Foreskin fibroblast (primary cell): ENCODE measurements at places on chromosomes 12 and 14.

DNA sequence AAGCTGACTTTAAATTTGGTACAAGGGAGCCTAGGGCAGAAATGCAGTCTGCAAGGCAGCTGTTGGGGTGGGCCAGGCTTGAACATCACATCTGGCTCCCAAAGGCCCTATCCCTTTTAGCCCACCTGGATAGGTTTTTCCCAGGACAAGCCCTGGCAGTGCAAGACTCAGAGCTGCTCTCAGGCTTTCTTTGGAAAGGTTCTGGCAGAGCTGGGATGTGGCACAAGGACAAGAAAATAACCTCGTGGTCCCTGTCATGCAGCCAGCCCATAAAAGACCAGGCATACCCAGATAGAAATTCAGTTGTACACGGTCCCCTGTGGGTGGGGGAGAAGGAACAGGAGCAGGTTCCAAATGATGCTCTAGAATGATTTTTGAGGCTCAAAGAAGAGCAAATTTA, 206.9 kb downstream of the TTC7B start:
- no peak for DNase-seq

DNA sequence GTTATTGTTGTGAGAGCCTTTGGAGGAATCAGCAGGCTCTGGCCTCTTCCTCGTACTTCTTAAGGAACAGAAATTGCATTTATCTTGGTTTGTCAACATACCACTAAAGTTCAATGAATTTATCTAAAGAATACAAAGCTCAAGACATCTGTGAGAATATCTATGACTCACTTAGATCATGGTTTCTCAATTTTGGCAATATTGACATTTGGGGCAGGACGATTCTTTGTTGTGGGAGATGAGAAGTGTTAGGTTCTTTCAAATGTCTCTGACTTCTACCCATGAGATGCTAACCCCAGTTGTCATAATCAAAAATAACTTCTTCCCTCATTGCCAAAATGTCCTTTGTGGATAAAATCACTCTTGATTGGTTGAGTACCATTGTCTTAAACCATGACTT, 1190.3 kb downstream of the GALC start:
- no peak for DNase-seq

- no peak for DNase-seq
These were observed 91.3 kb downstream of the DAD1 start for GRCh38 chr14:22497671-22498093.

GRCh38 chr14:61774861-61775260, 12.6 kb downstream of the SNAPC1 start:
- peak; percentile 63 for DNase-seq

GRCh38 chr14:103384450-103385151, 614 bp upstream of the MARK3 start:
- DNase-seq: no peak

DNA sequence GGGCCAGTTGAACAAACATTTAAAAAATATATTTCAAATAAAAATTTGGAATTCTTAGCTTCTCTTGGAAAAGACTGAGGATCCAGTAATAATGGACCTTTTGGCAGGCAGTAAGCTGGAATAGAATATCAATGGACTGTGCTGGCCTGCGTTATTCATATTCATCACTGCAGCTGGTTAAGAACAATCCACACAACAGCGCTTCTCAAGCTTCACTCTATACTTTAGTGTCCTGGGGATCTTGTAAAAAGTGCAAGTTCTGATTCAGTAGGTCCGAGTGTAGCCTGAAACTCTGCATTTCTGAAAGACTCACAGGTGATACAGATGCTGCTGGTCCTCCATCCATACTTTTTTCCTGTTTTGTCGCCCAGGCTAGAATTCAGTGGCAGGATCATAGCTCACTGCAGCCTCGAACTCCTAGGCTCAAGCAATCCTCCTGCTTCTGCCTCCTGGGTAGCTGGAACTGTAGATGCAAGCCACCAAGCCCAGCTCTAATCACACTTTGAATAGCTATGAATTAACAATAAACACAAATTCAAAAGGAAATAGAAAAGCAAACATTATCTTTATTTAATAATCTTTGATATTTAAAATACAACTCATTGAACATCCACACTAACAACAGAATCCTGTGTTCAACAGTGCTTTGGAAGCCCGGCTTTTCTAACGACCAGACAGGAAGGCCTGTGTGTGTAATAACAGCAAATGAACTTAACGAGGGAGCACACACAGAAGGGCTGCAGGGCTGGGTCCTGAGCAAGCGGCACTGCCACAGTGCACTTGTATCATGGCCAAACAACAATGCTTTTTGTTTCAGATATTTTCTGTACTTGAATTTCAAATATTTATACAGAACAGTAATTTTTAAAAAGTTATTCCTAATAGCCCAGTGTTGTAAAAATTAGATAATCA, 18.4 kb upstream of the TRIP11 start:
- DNase-seq: no peak

- no peak for DNase-seq
These were observed 346.9 kb upstream of the RGS6 start for GRCh38 chr14:71585361-71585760.

- DNase-seq: peak; percentile 91
These were observed 214.4 kb upstream of the DIO2 start for GRCh38 chr14:80425686-80426085.

GRCh38 chr12:47349137-47350061, 269.6 kb upstream of the AMIGO2 start:
- DNase-seq: no peak

GRCh38 chr12:106020736-106021135, 118.0 kb downstream of the NUAK1 start:
- DNase-seq: no peak

DNA sequence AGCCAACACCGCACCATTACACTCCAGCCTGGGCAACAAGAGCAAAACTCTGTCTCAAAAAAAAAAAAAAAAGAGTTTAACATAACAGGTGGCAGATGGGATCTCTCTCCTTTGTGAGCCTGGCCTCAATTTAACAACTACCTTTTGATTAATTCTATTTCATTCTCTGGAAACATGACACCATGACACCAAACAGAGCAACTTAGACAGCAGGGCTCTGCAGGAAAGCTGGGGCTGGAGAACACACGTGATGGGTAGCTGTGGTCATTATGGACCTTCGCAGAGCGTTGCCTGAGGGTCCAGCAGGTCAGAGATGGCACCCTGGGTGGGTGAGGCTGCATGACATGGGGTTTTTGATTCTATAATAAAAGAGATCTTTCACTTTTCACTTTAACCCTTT, 1.7 kb upstream of the DGLUCY start:
- no peak for DNase-seq

DNA sequence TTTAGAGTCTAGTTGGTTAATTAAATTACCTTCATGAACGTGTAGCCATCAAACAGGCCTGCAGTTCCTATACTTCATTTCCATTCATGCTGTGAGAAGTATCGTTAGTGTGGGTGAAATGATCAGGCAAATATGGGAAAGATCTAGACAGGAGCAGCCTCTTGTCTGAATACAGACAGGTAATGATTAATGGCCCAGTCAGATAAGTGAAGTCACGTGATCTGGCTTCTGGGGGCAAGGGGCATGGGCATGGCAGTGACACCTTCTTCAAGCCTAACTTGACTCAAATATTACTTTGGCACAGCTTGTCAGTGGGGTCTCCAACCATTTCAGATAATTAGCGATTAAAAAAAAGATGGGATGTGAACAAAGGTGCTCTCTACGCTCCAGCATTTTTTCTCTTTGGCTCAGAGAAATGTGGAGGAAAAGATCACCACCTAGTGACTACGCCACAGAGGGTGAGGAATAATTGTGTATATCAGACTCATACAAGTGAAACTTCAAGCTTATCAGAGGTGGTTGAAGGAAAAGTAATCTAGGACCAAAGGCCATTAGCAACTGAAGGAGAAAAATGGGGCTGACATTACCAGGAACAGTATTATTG, 17.8 kb downstream of the GUCY2C start:
- DNase-seq: no peak

DNA sequence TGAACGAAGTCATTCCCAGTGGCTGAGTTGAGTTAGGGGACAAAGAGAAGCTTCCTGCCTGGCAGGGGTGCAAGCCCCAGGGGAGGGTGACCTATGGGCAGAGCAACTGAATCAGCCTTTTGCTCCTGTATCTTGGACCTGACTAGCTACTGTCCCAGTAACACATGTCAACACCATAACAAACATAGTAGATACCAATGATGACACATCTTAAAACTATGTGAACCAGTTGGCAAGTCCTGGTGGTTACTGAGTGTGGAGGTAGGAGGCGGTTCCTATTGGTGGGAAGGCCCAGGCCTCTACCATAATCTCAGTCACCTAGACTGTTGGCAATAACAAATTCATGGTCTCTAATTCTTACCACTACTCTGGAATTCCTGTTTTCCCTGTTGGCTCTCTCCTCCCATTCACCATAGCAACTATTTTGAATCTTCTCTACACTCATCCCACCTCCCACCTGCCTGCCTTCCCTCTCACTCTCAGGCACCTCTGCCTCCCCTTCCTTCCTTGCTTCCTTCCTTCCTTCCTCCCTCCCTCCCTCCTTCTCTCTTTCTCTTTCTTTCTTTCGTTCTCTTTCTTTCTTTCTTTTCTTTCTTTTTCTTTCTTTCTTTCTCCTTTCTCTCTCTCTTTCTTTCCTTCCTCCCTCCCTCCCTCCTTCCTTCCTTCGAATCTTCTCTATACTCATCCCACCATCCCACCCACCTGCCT, 8.1 kb upstream of the P2RX7 start:
- peak; percentile 64 for DNase-seq

- no peak for DNase-seq
These were observed 297.4 kb upstream of the RTL1 start for GRCh38 chr14:101200650-101201516.

DNA sequence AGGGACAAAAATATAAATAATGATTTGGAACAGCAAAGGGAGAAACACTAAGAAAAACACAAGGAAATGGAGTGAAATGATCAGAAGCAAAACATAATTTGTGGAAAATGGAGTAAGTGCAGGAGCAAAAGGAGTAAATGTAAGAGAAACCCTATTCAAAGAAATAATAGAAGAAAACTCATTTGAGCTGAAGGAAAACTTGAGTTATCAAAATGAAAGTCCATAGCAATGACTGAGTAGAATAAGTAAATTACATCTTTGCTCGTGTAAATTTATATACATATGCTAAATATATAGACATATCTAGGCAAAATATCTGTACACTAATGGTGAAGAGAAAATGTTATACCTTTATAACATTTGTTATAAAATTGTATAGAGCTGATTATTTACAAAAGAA, 194.0 kb downstream of the FOXA1 start:
- no peak for DNase-seq

- no peak for DNase-seq
These were observed 20.8 kb downstream of the TPCN1 start for GRCh38 chr12:113242026-113242418.

GRCh38 chr12:114976959-114977358, 293.0 kb upstream of the TBX3 start:
- peak; percentile 82 for DNase-seq

DNA sequence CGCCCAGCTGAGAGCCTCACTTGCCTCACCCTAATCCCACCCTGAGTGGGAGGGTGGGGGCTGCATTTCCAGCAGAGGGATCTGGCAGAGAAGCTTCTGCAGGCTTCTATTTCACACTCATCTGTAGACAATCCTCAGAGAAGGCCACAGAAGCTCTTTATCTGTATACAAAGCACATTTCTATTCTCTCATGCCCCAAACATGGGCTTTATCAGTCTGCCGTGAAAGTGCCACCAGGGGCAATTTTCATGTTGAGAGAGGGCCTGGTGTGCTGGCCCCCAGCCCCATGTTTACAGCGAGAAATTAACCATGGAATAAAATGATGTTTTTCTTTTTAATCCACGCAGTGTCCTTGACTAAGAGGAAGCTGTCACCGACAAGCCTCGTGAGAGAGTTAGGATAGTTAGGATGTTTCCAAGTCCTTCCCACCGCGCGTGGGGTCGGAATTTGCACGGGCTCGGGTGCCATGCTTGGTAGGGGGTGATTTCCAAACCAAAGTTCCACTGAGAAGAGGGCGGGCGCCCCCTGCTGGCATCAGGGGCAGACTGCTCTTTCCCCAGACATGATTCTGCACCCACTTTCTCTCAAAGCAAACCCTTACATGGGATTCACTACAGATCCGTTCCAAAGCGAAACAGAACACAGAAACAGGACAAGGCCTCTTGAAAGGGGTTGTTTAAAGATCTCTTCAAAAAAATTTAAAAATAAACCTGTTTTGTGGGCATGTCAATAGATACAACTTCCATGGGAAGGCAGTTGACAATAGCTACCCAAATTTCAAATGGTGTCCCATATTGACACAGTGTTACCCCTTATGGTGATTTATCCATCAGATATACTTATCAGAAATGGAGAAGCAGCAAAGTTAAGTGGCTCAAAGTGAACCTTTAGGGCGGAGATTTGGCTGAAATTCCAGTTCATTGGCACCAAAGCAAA, 19.4 kb downstream of the BDKRB1 start:
- peak; percentile 91 for DNase-seq

- no peak for DNase-seq
These were observed 29.7 kb downstream of the A2ML1 start for GRCh38 chr12:8852119-8852518.

- DNase-seq: no peak
These were observed 10.9 kb upstream of the HVCN1 start for GRCh38 chr12:110699591-110700445.

- no peak for DNase-seq
These were observed 38.0 kb upstream of the FBXO21 start for GRCh38 chr12:117228239-117228638.

GRCh38 chr12:108879615-108880254, at the start of gene DAO:
DAO (plus strand) TSS chr12:108880092; CDS start chr12:108885007, 4,915 bp downstream.
- DNase-seq: no peak

GRCh38 chr14:90079576-90079975, 17.8 kb downstream of the KCNK13 start:
- no peak for DNase-seq

GRCh38 chr14:35369701-35370191, 34.8 kb downstream of the NFKBIA start:
- no peak for DNase-seq

DNA sequence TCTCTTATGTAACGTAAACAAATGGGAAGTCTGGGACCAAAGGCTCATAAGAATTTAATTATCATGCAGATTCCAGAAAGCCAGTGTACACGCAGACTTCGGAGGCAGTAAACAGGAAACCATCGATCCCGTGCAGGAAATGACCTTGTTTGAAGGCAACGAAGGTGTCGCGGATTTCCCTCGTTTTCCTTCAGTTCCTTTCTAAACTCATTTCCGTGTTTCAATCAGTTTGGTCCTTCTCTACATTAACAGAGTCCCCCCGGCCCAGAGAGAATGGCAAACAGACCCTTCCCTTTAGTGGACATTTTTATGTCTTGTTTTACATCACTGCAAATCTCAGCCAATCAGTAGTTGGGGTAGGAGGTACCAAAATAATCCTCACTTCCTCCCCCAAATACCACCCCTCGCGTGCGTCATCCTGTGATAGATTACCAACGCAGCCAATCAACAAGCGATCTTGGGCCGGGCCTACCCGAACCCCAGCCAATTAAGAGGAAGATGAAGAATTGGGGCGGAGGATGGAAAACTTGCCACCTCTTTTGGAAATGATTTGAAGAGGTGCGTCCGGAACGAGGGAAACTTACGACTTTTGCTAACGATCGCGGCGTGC, 6.1 kb upstream of the FOXJ2 start:
- DNase-seq: peak; percentile 99

GRCh38 chr14:75204116-75204515, 27.7 kb upstream of the TMED10 start:
- DNase-seq: no peak

- DNase-seq: no peak
These were observed 2.0 kb downstream of the SIX1 start for GRCh38 chr14:60647081-60647836.
